Left ventricle myocardium superior (tissue), 1 donor: ENCODE measurements at places on chromosomes 1 and 21. TPM values are rescaled to one million over a fixed set of nuclear protein-coding genes. Genes with fewer than 3 reads are reported as not detected.

GRCh38 chr1:37602750-37603694 lies 7.3 kb upstream of the GNL2 start:
- DNase-seq, result no peak

DNA sequence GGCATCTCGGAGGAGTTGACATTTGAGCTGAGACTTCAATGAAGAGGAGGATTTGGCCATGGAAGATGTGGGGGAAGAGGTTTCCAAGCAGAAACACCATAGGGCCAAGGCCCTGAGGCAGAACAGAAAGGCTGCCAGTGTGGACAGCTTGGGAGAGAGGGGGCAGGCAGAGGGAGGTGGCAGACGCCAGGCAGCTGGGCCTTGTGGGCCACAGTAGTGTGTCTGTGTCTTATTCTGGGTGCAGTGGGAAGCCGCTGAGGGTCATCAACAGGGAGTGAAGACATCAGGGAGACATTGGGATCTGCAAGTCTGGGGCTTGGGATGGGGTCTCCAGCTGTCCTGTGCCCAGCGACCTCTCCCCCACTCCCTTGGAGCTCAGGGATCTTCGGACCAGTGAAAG lies 96.8 kb downstream of the LACTBL1 start:
- no peak for DNase-seq

Gene LRRC71
- total RNA-seq, result 0.17 TPM

- DNase-seq, result no peak
These were observed 8.9 kb upstream of the POFUT2 start for GRCh38 chr21:45296638-45297037.

GRCh38 chr21:45727390-45727789 lies 83.9 kb downstream of the PCBP3 start:
- no peak for DNase-seq

- no peak for DNase-seq
These were observed 112.2 kb downstream of the NR5A2 start for GRCh38 chr1:200139661-200140250.

GRCh38 chr1:20661207-20662109 lies at the start of gene DDOST:
DDOST (minus strand) TSS chr1:20661369; CDS start chr1:20661350, 19 bp downstream.
- DNase-seq, result peak; percentile 98

GRCh38 chr1:190792873-190793272 lies 315.2 kb upstream of the BRINP3 start:
- DNase-seq, result no peak

GRCh38 chr1:162902416-162902815 lies 41.4 kb upstream of the CCDC190 start:
- no peak for DNase-seq

- no peak for DNase-seq
These were observed 166.9 kb upstream of the FOXD3 start for GRCh38 chr1:63155437-63155836.

DNA sequence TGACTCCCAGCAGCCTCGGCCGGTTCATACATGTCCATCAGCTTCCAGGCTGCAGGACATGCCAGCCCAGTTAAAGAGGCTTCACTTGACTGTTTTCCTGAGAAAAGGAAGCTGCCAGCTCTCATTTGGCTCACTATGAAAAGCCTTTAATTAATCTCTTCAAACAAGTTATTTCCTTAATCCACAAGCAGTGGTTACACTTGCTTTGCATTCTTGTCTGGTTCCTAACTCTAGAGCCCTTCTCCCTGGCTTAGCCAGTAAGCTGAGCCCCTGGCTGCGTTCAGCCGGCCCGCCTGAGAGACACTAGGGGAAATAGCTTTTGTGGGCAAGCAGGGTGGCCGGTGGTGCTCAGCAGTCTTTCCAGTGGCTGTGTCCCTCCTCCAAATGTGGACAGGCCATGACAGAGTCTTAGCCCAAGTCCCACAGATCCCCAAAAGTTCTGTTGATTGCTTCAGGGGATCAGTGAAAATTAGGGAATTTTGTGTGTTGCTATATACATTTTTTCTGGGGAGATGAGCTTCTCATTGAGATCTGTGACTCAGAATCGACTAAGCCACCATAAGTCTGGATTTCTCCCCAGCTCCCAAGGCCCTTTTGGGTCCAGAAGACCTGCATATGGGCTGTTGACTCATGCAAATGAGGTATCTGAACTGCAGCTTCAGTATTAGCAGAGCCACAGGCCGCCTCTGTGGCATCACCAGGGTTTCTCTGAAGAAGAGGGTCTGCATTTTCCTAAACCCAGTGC lies 10.1 kb downstream of the ATF3 start:
- no peak for DNase-seq

- no peak for DNase-seq
These were observed 200.5 kb downstream of the CAMTA1 start for GRCh38 chr1:6985549-6986276.

- no peak for DNase-seq
These were observed 461.2 kb upstream of the RUNX1 start for GRCh38 chr21:35510294-35510693.

Gene CFHR2
- total RNA-seq, result not detected

Gene AQP10
- 0.27 TPM for total RNA-seq
